ENCODE measurements at places on chromosomes 4 and X.

DNA sequence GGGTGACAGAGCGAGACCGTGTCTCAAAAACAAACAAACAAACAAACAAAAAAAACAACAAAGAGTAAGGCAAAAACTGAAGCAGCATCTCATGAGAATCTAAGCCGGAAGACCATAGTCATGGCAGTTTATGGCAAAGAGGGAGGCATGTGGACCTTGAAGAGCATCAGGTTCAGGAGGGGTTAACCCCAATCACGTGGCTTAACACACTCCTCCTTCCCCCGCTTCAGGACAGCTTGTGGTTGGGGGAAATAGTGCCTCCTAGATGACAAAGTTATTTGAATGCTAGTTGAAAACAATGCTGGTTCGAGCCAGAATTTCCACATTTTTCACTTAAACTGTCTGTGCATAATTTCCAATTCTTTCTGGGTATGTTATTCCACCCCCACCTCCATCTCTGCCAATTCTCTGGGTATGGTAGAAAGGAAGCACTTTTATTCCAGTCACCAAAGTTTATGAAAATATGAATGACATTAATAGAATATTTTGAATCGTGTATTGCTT, 11.7 kb upstream of the MAP7D3 start:
- no peak for DNase-seq

DNA sequence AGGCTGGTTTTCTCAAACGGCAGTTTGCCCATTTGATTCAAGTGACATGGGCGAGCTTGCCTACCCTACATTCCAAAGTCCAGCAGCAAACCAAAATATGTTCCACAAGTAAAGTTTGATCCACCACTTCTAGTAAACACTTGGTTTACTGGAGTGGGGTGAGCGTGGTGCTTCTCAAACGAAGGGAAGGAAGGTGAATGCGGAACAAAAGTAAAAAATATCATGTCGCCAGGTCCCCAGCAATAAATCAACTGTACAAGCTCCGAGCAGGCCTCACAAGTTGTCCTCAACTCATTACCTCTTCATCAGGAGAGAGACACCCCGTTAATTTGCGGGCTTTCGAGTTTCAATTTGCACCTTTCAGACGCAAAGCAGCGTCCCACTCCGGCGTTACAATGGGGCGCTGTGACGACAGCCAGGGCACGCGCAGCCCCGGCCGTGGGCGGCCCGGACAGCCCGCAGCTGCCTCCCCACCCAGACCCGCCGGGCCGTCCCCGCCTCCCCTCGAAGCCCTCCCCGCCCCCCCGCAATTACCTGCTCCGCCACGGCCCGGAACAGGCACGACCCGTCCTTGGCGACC, 1.0 kb downstream of the OTUD4 start:
- no peak for DNase-seq

GRCh38 chrX:118948270-118948669, 26.1 kb upstream of the LONRF3 start:
- DNase-seq = no peak

DNA sequence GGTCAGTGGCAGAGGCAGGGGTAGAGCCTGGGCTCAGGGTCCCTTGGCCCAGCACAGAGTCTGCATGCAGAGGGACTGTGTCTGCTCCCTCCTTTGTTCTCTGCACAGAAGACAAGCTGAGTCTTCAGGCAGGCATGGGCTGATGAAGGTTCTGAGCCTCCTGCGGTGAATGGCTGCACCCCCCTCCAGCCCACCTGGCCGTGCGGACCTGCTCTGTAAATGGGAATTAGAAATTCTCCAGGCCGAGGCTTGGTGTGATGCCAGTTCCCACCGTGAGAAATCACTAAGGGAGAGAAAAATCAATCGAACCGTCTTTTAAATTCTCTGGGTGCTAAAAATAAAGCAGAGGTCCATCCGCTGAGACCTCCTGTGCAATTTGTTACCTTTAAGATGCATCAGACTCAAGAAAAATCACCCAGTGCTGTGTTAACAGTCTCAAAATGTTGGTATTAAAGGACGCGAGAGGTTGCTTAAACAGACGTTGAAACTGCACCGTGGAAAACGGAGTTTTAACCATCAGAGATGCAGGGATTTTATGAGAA, 96.0 kb downstream of the WFS1 start:
- DNase-seq = no peak

GRCh38 chrX:44072631-44073030, 99.4 kb upstream of the NDP start:
- no peak for DNase-seq

- no peak for DNase-seq
Observed at GRCh38 chr4:124636788-124637187, 75.7 kb downstream of the ANKRD50 start.

GRCh38 chrX:4655743-4656142, 942.3 kb upstream of the PRKX start:
- no peak for DNase-seq

DNA sequence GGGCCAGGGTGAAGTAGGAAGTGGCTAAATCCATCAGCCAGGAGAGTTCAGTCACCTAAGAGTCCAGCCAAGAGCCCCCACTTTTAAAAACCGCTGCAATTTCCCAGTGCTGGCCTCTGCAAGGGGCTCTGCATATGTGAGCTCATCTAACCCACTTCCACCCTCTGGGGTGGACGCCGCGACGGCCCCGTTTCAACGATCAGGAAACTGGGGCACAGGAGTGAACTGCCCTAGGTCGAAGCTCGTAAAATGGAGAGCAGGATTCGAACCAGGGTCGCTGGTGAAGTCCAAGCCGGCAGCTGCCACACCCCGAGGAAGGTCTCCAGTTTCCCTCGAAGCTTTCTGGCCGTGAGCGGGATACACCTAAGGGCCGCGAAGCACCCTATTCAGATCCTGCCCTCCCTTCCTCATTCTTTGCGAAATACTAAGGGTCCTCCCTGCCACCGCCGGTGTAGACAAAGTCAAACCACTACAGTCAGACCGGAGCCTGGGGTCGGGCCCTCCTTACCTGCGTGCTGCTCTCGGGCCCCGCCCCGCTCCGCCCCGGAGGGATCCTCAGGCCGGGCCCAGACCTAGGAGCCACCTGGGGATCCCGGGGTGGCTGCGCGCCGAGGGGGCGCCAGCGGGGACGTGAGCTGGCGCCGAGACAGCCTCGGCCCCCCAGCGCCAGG, 446 bp downstream of the EVC2 start:
- DNase-seq = no peak

Data from omental fat pad (tissue), 4 donors.